ENCODE measurements at places on chromosomes 1 and 21.

- no peak for DNase-seq
Measured at GRCh38 chr21:29178926-29179325, 48.5 kb downstream of the MAP3K7CL start.

DNA sequence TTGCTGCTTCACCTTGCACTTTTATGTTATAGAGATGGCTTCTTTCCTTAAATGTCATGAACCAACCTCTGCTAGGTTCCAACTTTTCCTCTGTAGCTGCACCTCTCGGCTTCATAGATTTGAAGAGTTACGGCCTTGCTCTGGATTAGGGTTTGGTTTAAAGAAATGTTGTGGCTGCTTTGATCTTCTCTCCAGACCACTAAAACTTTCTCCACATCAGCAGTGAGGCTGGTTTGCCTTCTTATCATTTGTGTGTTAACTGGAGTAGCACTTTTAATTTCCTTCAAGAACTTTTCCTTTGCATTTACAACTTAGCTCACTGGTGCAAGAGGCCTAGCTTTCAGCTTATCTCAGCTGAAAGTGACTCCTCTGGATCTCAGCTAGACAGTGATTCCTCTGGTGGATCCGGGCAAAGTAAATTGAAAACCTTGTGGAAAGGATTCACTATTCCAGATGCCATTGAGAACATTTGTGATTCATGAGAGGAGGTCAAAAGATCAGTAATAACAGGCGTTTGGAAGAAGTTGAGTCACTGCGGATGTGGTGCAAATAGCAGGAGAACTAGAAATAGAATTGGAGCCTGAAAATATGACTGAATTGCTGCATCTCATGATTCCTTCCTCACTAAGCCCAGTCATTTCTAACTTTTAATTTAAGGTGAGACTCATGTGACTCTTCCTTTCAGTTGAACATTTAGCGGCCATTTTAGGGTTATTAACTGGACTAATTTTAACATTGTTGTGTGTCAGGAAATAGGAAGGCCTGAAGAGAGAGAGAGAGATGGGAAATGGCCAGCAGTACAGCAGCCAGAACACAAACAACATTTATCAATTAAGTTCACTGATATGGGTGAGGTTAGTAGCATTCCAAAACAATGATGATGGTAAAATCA lies 16.2 kb upstream of the RGS1 start:
- no peak for DNase-seq

DNA sequence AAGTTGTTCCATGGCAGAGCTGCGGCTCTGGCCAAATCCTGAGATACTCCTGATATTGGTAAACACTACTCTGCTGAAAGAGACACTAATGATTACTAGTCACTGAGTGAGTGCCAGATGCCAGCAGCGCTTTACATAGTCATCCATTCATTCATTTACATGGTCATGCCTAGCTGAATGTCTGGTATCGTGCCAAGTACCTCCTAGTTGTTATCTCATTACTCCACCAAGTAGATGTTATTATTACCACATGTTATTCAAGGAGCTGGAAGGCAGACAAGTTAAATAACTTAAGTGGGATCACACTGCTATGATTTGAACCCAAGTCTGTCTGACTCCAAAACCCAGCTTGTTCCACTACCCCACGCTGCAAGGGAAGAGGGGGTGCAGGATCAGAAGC lies 4.7 kb downstream of the OLFML2B start:
- no peak for DNase-seq

DNA sequence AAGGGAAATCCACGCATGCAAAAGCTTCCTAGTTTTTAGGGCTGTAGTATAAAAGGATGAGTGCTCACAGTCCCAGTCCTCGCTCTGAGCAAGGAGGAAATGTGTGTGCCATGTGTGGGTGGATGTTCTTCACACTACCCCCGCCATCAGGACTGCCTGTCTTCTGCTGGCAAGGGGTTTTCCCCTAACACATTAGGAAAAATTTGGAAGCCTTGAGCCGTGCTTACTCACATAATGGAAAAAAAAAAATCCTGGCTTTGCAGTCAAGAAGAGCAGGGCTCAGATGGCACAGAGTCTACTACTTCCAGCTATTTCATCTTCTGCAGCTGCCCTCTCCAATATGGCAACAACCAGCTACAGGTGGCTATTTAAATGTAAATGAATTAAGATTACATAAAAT lies 363.1 kb downstream of the PLPP3 start:
- DNase-seq = no peak

DNA sequence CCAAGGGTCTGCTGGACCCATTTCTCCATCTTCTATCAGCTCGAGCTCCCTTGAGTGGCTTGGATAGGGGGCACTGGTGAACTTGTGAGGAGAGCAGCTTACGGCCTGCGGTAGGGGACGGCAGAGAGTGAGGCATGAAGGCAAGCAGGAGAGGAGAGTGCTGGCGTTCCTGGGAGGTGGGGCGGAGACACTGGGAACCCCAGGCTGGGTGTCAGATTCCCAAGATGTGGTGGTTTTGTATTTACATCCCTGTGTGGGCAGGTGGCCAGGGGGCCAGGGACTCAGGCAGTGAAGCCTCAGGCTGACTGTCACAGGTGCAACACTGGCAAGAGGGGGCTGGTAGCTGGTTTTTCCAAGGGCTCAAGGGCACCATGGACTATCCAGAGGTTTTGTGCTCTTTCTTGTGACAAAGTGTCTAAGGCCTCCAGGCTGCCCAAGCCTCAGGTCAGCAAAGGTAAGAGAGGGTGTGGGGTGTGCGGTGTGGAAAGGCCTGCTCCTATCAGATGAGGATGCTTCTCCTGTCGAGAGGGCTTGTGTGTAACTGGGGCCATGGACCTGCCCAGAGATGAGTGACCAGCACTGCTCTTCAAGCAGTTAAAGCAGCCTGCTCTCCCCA lies 45.1 kb upstream of the ROR1 start:
- no peak for DNase-seq

DNA sequence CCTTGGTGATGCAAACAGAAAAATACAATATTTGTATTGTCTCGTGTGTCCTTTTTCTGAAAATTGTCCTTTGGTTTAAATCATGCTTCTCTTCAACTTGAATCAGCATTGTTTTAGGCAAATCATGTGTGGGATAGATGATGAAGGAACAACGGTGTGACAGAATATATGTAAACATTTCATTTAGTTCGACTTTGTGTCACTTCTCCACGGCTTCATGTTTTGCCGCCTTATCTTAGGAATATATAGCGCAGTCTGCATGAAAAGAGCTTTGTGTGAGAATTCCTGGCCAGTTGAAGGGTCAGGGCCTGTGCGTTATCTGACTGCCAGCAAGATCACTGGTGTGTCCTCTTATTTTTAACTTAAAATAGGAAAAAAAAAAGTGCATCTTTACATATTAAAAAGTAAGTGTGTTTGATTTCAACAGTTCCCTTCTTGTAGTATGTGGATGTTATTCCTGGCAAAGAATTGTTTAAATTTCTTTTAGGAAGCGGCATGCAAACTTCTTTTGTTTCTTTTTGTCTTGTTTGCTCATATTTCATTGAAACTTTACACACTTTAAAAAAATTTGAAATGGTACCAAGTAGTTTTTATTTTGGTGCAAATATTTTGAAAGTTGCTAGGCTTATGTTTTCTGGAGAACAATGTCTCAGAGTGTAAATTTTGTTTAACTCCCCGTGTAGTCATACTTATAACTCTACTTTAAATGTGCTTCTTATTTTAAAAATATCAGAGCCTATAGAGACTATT lies 465.2 kb downstream of the USP25 start:
- no peak for DNase-seq

- no peak for DNase-seq
Measured at GRCh38 chr1:180548686-180549317, 10.0 kb upstream of the OVAAL start.

GRCh38 chr1:180255536-180256340 lies 25.7 kb downstream of the LHX4 start:
- no peak for DNase-seq

DNA sequence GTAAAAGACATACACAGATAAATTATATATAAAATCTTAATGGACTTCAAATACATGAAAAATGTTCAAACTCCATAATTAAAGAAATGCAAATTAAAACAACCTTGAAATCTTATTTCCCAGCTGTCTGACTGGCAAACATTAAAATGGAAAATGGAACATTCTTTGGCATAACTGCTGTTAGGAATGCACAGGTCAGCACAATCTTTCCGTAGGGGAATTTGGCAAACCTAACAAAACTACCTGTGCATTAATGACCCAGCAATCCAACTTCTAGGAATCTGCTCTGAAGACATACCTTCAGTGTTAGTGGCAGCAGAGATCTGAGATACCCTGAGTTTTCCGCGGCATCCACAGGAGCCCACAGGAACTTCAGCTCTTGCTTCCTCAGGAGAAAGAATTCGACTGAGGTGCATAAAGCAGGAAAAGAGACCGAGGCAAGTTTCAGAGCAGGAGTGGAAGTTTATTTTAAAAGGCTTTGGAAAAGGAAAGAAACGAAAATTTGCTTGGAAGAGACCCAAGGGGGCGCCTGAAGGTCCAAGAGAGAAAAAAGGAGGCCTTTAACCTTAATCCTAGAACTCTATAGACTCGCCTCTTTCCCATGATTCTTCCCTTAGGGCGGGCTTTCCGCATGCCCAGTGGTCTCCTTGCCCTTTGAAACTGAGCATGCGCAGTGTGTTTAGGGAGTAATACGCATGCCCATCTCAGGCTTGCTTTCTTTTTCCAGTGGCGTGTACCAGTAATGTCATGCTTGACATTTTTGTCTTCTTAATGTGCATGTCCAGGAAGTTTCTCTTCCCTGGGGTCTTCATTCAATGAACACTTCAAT lies 24.8 kb downstream of the LYPD8 start:
- DNase-seq = no peak

DNA sequence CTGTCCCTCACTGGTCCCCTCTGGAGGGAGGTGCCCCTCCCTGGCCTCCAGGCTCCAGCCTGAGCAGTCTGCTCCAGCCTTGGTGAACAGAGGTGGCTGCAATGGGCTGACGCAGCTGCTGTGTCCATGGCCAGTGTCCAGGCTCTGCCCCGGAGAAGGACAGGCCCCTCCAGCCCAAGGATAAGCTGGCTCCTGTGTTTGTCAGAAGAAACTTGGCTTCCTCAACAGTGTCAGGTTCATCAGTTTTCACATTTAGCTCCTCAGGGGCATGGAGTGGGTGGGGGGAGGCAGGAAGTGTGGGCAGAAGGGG lies 402.8 kb downstream of the MATN1 start:
- DNase-seq = no peak

GRCh38 chr1:233252441-233252840 lies 43.1 kb downstream of the PCNX2 start:
- no peak for DNase-seq
